ENCODE measurements at places on chromosomes 11 and 22.

DNA sequence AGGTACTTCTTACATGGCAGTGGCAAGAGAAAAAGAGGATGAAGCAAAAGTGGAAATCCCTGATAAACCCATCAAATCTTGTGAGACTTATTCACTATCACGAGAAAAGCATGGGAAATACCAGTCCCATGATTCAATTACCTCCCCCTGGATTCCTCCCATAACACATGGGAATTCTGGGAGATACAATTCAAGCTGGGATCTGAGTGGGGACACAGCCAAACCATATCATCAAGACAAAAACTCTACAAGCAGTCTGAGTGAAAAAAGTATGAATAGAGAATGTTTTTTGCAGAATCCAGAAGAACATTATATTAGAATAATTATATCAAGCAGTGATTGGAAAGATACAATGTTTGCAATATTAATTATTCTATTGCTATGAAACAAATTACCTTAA is 893.7 kb downstream of the FAM181B start:
- DNase-seq: no peak

DNA sequence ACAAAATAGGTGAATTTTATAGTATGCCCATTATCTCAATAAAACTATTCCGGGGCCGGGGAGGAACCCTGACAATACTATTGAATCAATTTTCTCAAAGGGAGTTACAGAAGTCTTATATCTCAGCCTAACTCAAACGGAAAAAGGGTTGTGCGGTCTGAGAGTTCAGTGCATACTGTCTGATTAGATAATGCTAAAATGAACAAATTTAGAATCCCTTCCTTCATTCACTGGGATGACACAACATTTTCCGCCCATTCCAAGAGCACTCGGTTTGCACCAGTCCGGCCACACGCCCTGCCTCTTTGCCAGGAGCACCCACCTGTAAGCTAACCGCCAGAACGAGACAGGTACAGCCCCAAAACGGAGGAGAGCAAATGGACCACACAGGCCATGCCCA is 50.0 kb upstream of the NFRKB start:
- DNase-seq: no peak

GRCh38 chr11:87966694-87967093 is 208.5 kb downstream of the RAB38 start:
- DNase-seq: no peak

DNA sequence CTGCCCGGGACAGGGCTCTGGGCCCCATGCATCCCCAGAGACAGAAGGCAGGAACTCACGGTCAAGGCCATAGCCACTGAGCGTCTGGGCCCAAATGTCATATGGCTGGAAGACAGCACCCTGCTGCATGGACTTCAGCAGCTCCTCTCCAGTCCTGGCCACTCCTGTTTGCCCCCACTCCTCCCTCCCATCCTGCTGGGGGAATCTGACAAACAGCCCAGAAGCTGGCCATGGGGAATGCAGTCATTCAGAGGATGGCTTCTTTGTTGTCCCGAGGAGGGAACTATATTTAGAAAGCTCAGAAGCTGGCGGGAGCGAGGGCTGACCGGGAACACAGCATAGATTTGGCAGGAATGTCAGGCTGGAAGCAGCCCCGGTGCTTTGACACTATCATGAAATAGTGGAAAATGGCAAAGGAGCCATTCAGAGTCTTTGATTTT is 35.0 kb downstream of the DKK3 start:
- no peak for DNase-seq

DNA sequence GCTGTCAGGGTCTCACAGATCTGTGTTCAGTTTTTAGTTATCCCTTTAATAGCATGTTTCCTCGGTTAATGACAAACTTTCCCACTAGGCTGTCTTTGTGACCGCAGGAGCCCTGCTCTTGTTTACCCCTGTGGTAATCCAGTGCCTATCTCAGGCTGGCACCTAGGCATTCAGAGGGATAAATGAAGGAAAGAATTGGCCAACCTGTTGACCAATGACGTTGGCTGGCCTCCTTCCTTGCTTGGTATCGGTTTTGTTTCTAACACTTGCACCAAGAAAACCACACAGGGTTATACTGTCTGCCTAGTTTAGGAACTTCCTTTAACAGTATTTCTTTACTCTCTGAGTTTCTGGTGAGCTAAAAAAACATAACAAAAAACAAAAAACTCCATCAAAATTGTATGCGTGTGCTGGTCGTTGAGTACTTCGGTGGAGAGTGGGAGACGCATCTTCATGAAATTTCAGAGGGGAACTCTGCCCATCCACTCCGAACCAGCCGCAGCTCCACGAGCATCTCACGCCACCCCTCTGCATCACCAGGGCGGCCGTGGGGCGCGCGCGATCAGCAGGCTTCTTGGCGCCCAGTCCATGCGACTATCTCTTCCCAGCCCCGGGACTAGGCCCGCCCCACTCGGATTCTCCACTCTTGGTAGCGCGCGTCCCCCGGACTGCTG is 563 bp upstream of the ENDOD1 start:
- DNase-seq: no peak

DNA sequence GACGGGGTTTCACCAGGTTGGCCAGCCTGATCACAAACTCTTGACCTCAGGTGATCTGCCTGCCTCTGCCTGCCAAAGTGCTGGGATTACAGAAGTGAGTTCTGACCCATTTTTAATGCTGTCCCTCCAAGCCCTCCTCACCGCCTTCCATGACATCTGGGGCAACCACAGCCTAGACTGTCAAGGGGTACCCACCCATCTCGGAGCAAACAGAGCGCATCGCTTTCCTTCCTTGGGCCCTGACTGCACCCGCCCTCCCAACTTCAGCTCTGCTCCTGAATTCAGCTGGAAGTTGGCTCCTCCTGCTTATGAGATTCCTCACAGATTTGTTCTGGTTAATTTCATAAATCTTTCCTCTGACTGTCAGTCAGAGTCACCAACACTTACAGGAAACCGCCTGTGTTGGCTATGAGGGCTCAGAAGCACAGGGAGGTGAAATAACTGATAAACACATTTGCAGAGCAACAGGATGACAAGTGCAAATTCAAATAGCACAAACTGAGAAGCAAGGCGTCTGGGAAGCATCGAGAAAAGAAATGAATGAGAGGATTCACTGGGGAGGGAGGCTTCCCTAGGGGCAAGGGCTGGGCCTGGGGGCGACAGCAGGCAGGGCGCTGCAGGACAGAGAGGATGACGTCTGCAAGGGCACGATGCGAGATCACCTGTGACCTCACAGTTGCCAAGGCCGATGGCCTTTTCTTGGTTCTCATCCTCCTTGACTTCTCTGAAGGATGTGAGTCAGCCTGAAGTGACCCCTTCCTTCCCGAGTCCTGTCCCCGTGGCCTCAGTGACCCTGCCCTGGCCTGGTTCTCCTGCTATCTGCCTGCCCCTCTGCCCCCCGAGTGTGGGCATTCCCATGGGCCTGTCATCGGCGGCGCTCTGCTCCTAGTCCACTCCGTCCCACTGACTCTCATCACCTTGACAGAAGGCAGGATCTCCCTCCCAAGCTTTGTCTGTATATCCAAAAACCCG is 6.1 kb downstream of the IFT27 start:
- no peak for DNase-seq

GRCh38 chr11:66267379-66268243 is 828 bp upstream of the RAB1B start:
- DNase-seq: peak; percentile 91

DNA sequence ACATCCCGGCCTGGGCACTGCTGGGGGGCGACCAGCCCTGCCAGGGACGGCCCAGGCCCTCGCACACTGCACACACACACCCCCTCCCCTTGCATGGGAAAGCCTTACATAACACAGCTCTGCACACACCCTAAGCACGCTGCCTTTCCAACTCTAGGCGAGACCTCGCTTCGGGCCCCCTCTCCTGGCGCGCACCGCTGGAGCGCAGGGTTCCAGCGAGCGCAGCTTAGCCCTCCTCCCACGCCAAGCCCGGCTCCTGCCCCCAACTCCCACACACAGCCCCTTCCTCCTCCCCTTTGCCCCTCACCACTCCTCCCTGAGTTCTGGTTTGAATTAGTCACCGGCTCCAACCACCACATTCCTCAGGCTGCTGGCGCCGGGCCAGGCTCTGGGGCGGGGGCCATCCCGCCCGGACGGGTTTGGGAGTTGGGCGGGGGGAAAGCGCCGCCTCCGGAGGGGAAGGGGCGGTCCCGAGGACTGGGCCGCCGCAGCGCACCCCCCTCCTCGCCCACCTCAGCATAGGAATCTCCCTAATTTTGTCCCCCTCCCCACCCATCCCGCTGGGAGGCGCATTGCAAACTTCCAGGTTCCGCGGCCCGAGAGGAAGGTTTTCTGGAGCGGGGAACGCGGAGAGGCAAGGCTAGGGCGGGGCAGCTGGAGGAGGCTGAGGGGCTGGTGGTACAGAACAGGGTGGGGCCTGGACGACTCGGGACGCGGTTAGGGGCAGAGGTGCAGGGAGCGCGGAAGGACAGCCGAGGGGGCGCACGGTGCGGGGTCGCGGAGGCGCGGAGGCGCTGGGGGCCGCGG is 966 bp downstream of the AHNAK start:
- no peak for DNase-seq

DNA sequence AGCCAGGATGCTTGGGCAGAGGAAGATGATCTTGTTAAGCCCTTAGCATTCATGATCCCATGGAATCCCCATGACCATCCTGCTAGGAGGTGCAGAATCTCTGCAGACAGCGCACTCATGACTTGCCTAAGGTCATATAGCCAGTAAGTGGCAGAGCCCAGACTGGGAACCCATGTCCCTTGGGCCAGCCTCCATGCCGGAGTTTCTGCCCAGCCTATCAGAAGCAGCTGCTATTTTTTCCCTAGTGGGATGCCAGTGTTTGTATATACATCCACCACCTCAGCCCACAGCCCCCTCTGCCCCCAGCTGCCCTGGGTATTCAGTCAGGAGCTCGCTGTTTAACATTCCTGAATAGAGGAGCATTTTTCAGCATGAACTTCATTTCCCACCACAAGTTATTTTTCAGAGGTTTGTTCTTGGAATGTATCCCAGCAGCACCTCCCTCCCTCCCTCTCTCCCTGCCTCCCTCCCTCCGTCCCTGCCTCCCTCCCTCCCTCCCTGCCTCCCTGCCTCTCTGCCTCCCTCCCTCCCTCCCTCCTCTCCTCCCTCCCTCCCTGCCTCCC is 34.4 kb upstream of the SUSD2 start:
- no peak for DNase-seq

DNA sequence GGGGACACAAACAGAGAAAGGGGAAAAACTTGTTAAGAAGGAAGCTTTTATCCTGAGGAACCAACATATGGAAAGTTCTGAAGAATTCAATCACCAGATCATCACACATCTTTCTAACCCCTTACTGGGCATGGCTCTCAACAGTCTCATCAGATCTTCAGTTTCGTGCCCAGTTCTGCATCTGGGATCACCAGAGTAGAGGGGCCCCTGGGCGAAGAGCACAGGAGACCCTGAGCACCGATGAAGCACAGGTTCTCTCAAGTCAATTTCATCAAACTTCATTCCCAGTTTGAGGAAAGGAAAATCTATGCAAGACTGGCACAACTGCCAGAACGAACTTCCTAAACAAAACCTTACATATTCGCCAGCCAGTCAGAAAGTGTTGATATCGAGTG is 8.5 kb upstream of the PYGM start:
- DNase-seq: no peak

- no peak for DNase-seq
These were observed 1.2 kb downstream of the HIKESHI start for GRCh38 chr11:86303257-86303656.

GRCh38 chr22:48187356-48187755 is 1424.9 kb downstream of the TBC1D22A start:
- DNase-seq: no peak

GRCh38 chr11:128598506-128599150 is 11.3 kb upstream of the ETS1 start:
- DNase-seq: no peak

DNA sequence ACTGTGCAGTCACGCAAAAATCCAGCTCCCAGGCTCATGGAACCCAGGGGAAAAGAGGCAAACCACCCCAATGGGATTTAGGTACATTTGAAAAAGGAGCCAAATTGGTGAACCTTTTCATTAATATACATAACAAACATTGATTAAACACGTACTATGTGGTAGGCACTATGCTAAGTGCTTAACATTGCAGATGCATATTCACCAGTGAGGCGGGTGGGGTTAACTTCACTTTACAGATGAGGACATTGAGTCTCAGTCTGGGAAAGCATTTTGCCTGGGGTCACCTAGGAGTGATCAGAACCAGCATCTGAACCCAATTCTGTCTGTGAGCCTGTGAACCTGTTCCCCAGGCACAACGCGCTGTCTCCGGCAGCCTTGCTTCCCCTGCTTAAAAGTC is 146.3 kb downstream of the COMMD9 start:
- DNase-seq: no peak

DNA sequence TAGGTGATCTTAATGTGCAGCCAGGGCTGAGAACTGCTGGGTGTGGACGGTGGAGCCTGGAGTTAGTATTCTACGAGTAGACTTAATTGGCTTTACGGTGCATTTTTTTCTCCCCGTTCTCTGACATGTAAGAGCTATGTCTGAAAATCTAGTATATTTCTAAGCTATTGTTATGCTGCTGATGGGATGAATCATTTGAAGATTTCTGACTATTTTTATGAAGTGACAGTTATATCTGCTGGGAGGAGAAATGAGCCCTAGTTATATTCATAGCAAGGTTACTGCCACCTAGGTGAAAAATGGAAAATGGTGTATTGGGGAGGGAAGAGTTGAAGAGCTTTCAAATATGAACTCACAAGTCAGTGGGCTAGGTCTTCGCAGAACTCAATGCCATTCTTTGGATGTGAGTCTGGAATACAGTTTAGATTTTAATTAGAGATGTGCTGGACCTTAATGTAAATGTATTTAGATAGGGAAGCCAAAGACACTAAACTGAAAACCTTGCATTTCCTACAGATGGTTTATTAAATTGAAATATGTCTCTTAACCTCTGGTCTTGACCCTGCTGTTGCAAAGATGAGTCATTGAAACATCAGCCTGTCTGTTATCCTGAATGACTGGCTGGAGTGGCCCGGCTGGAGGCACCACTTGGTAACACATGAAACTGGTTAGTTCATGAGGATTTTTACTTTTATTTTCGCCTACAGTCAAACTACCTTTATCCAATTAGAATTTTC is 293.7 kb downstream of the DDX10 start:
- DNase-seq: no peak

DNA sequence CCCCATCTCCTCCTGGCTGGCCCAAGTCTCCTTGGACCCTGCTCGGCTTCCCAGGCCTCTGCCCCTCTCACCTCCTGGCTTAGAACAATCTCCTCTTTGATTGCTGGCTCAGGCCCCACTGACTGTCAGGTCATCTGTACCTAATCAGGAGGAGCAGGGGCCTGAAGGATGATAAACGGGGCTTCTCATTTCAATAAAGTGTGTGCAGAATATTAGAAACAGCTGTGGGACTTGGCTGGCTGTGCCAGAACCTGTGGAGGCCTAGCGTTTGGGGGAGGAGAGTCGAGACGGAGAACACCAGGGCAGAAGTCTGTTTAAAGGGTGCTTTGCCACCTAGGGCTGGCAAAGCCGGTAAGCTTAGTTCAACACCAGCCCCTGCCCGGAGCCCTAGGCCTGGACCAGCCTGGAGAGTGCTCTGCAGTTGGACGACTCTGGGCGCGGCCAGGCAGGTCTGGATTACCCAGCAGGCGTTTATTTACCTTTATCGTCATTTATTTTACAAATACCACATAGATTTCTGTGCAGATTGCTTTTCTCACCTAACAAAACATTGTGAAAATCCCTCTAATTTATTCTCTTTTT is 10.1 kb upstream of the VSIG10L2 start:
- no peak for DNase-seq
